ENCODE measurements at places on chromosomes 3 and 15. TPM values are rescaled to one million over a fixed set of nuclear protein-coding genes. Genes with fewer than 3 reads are reported as not detected.

- no peaks in the 10 kb centered on the region for H3K4me1 ChIP-seq
- no peak overlapping the region for H3K27ac ChIP-seq
- H3K36me3 ChIP-seq = no peaks in the 10 kb centered on the region
- no peak overlapping the region for H3K4me3 ChIP-seq
These were observed 102.0 kb upstream of the MYRIP start for GRCh38 chr3:39707314-39707909.

Gene MOBP
- not detected for polyA plus RNA-seq

Gene DHFR2
- polyA plus RNA-seq = 3.5 TPM

DNA sequence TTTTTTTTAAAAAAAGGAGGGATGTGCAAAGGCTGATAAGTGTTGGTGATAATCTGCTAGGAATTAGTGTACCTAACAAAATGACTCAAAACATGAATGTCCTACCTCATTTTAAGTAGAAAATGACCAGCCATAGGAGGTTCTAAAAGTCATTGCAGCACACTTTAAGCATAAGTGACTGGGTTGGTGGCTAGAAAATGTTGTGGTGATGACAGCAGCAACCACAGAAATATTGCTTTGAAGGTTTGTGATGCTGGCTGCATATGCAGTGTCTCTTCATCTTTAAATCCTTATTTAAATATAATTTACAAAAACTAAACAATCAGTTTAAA is 55.2 kb downstream of the CMSS1 start:
- peaks cover 26% of the 10 kb centered on the region for H3K4me1 ChIP-seq
- no peaks in the 10 kb centered on the region for H3K27me3 ChIP-seq
- no peaks in the 10 kb centered on the region for H3K36me3 ChIP-seq
- 0 out of 2 replicates have a peak overlapping the region, but pooled peaks have one; percentile 38 for H3K4me3 ChIP-seq
- DNase-seq = peak; percentile 50
- H3K27ac ChIP-seq = peak overlapping the region; percentile 17

GRCh38 chr3:11717301-11717700 is 73.6 kb upstream of the VGLL4 start:
- H3K4me3 ChIP-seq = no peak overlapping the region
- no peak for DNase-seq
- no peaks in the 10 kb centered on the region for H3K36me3 ChIP-seq
- no peaks in the 10 kb centered on the region for H3K27me3 ChIP-seq
- no peaks in the 10 kb centered on the region for H3K4me1 ChIP-seq

- no peaks in the 10 kb centered on the region for H3K36me3 ChIP-seq
- peak overlapping the region; percentile 91 for H3K27ac ChIP-seq
- no peak for DNase-seq
These were observed 919 bp downstream of the IDH2 start for GRCh38 chr15:90101130-90101968.

Gene LYZL4
- not detected for polyA plus RNA-seq

- no peaks in the 10 kb centered on the region for H3K27me3 ChIP-seq
- H3K4me3 ChIP-seq = no peak overlapping the region
- no peak for DNase-seq
- H3K36me3 ChIP-seq = no peaks in the 10 kb centered on the region
These were observed 20.9 kb downstream of the OSBPL10 start for GRCh38 chr3:31959951-31960792.
